ENCODE measurements at places on chromosomes 11 and 22. TPM values are rescaled to one million over a fixed set of nuclear protein-coding genes. Genes with fewer than 3 reads are reported as not detected.

The CRYBB1 gene
- total RNA-seq = not detected

DNA sequence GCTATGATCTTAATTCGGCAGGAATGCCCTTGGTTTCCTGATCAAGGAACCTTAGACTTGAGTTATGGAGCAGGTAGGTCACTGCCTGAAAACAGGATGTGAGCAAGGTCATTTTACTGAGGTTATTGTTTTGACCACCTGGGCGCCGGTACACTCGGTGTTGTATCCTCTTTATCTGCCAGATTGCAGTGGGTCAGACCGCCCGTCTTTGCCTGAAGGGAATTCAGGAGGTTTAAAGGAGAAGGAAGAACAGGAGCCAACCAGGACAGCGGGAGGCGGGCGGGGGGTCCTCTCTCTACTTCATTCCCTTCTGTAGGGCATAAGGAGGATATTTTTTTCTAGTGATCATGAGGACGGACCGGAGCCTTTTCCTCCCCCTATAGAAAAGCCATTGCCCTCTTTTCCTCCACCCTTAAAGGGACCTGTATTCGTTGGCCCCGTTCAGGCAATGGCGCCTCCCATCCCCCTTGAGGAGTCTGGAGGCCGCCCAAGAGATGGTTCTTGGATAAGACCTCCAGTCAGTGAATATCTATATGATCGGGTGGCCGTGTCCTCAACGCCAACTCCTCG is 649 bp downstream of the MS4A15 start:
- H3K27me3 ChIP-seq = no peaks in the 10 kb centered on the region
- DNase-seq = no peak
- H3K27ac ChIP-seq = no peak overlapping the region
- H3K36me3 ChIP-seq = no peaks in the 10 kb centered on the region

The GGT5 gene
- 61.4 TPM for total RNA-seq

DNA sequence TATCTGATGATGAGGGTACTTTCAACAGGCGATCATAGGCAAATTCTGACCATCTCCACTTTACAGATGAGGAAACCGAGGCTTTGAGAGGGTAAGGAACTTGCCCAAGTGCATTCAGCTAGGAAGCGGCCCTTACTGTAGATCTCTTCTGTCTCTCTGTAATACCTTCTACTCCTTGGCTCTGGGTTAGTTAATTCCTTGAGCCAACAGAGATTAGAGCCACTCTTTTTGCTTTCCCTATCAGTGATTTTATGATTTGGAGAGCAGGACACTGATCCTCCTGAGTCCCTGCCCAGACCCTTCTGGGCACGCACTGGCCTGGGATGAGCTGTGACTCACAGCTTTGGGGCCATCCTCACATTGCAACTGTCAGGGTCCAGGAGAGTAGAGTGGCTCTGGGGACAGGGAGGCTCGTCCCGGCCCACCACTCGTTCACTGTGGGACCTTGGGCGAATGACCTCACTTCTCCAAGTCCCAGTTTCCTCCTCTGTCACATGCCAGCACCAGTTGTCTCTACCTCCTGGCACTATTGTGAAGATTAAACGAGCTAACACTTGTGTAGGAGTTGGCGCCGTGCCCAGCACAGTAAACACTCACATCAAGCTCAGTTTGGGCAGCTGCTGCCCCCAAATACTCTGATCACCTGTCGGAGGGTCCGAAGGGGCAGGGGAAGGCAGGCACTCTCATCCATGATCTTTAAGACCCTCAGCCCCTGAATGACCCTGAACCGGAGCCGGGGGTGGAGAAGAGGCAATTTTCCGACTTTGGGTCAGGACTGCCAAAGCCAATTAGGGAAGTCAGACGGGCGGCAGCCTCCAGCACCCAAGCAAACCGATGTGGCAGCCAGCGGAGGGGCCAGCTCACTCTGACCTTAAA is 235.0 kb downstream of the MIAT start:
- no peak for DNase-seq
- H3K27me3 ChIP-seq = no peaks in the 10 kb centered on the region
- no peak overlapping the region for H3K4me3 ChIP-seq
- peaks cover 14% of the 10 kb centered on the region for H3K4me1 ChIP-seq
- no peaks in the 10 kb centered on the region for H3K36me3 ChIP-seq

The HBE1 gene
- not detected for total RNA-seq

GRCh38 chr11:34915136-34916014 is 804 bp downstream of the APIP start:
- no peaks in the 10 kb centered on the region for H3K36me3 ChIP-seq
- H3K27me3 ChIP-seq = no peaks in the 10 kb centered on the region
- H3K4me1 ChIP-seq = peaks cover 35% of the 10 kb centered on the region
- DNase-seq = no peak

The TESMIN gene
- total RNA-seq = 8.3 TPM

The MLC1 gene
- 29.2 TPM for total RNA-seq

DNA sequence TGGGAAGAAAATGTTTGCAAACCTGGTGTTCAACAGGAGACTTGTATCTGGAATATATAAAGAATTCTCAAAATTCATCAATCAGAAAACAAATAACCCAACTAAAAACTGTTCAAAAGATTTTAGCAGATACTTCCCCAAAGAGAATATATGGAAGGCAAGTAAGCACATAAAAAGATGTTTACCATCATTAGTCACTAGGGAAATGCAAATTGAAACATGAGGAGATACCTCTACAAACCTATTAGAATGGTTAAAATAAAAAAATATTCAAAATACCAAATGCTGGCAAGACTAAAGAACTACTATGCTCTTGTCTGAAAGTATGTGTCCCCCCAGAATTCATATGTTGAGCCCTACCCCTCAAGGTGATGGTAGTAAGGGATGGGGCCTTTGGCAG is 8.6 kb downstream of the EXPH5 start:
- H3K27me3 ChIP-seq = no peaks in the 10 kb centered on the region
- no peak overlapping the region for H3K4me3 ChIP-seq
- H3K27ac ChIP-seq = no peak overlapping the region
- no peaks in the 10 kb centered on the region for H3K4me1 ChIP-seq
- H3K36me3 ChIP-seq = no peaks in the 10 kb centered on the region

DNA sequence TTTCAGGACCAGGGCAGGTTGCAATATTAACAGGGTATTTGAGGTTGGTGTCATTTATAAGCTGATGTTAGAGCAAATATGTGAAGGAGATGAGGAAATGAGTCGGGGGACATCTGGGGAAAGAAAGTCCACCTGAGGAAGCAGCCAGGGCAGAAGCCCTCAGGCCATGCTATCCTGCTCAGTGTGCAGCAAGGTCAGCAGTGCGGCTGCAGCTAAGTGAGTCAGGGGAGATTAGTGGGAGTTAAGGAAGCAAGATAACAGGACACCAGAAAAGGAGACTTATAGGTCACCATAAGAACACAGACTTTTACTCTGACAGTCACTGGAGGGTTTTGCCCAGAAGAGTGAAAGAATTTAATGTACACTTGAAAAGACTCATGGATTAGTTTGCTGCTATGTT is 468.9 kb downstream of the NTM start:
- H3K4me3 ChIP-seq = no peak overlapping the region
- no peak for DNase-seq
- no peaks in the 10 kb centered on the region for H3K36me3 ChIP-seq
- no peaks in the 10 kb centered on the region for H3K27me3 ChIP-seq
- no peak overlapping the region for H3K27ac ChIP-seq

GRCh38 chr11:127675581-127675980 is 675.0 kb upstream of the KIRREL3 start:
- no peak overlapping the region for H3K27ac ChIP-seq
- DNase-seq = no peak
- no peaks in the 10 kb centered on the region for H3K36me3 ChIP-seq
- no peaks in the 10 kb centered on the region for H3K27me3 ChIP-seq

- no peaks in the 10 kb centered on the region for H3K27me3 ChIP-seq
- no peaks in the 10 kb centered on the region for H3K36me3 ChIP-seq
- no peak for DNase-seq
- no peak overlapping the region for H3K27ac ChIP-seq
These were observed 6.2 kb downstream of the KDM4F start for GRCh38 chr11:95055283-95055897.

The GPR83 gene
- not detected for total RNA-seq

The DYNC2H1 gene
- 25.3 TPM for total RNA-seq

GRCh38 chr11:61404641-61405040 is 12.3 kb downstream of the TMEM216 start:
- no peak overlapping the region for H3K4me3 ChIP-seq
- no peak overlapping the region for H3K27ac ChIP-seq
- DNase-seq = no peak

The TRPC6 gene
- 5.6 TPM for total RNA-seq

The SUSD2 gene
- 9.1 TPM for total RNA-seq

The PGA5 gene
- not detected for total RNA-seq
